ENCODE measurements at places on chromosomes 16 and 17.

- no peak for DNase-seq
Observed at GRCh38 chr17:56142325-56142724, 10.9 kb upstream of the ANKFN1 start.

DNA sequence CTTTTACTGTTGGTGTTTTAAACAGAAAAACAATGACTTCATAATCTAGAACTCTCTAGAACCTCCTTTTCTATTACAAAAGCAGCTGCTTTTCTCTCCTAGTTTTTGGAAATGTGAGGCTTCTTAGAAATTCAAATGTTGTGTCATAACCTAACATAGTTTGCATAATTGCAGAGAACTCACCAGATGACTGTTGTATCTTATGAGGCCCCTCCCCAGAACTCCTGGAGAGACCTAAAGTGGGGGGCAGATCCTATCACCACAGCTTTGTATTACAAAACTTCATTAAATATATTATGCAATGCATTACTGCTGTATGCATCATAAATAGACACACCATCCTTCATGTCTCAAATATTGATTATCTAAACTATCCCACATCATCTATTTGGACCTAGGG, 538.7 kb upstream of the HSBP1 start:
- no peak for DNase-seq

DNA sequence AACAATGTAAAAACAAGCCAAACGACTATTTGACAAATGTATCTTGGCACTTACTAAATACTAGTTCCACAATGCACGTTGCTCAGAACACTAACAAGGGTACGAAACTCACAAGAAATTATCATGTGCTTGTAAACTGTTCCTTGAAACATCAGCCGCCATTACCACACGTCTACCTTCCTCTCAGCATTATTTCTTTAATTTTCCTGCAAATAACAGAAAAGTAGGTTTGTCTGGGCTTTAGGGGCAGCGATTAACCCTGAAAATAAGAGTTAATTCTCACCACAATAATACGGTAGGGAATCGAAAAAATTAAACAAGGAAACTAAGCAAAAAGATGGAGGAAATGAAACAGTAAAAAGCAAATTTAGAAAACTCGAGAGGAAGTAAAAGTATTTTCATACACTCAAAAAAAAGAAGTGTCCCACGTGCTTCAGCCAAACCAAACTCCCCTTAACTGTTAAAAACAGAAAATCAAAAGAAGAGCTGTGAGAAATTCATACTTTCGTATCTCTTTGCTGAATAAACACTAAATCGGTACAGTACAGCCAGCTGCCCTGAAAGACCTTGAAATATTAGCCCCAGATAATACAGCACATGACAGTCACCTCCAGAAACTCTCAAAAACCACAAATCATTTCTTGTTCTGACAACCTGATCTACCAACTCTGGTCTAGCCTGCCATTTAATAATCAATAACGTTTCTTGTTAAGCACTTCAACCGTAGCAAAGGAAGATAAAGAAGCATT, 1.2 kb downstream of the ARHGAP17 start:
- DNase-seq: no peak

DNA sequence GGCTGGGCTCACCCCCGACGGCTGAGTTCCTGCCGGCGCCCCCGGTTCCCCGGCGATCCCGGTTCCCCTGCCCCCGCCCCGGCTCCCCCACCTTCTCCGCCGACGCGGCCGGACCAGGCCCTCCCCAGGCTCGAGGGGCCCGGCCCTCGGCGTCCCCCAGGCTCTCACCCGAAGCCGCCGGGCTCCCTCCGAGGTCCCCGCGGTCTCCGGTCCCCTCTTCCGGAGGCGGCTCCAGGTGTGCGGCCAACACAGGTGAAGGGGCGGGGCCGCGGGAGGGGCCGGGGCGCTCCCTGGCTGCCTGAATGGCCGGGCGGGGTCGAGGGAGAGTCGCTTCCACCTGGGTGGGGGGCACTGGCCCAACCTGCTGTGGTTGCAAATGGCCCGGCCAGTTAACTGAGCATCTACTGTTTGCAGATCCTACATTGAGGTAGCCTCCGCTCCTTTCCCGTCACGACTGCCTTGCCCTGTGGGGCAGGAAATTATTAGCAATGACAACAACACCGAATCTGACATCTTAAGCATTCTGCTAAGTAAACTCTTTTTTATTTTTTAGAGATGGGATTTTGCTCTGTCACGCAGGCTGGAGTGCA, at the start of gene BICDL2:
Gene BICDL2, minus strand, starts transcription at position 219 of the 590 bp plus-strand sequence. CDS start 1,448 bp downstream, outside the sequence.
- no peak for DNase-seq

GRCh38 chr16:55473587-55473986, 5.4 kb upstream of the MMP2 start:
- no peak for DNase-seq

DNA sequence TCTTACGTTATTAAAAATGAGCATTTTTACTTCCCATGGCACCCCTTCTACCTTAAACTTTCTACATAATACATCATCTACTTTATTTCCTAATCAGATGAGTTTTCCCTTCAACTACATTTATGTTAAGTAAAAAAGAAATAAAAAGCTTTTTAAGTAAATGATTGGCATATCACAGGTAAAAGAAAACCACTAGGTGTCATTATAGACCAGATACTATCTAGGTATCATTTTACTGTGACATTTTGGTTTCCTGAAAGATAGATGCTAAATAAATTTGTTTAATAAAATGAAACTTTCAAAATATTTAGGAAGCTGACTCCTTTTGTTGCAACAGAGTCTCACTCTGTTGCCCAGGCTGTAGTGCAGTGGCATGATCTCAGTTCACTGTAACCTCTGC, 3.8 kb upstream of the CMTM1 start:
- DNase-seq: no peak

DNA sequence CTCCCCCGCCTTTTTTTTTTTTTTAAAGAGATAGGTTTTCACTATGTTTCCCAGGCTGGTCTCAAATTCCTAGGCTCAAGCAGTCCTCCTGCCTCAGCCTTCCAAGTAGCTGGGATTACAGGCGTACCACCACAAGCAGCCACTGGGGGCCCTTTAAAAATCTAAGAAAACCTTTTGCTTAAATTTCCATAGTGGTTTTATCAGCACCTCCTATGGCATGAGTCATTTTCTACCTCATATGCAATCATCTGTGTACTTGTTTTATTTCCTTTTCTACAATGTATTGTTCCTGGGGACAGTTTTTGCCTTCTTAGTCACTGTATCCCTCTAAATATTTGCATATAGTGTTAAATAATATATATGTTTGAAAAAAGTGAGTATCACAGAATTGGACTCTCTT, 29.2 kb downstream of the GNA13 start:
- no peak for DNase-seq

GRCh38 chr17:17560167-17560566, 31.3 kb downstream of the PEMT start:
- DNase-seq: no peak

DNA sequence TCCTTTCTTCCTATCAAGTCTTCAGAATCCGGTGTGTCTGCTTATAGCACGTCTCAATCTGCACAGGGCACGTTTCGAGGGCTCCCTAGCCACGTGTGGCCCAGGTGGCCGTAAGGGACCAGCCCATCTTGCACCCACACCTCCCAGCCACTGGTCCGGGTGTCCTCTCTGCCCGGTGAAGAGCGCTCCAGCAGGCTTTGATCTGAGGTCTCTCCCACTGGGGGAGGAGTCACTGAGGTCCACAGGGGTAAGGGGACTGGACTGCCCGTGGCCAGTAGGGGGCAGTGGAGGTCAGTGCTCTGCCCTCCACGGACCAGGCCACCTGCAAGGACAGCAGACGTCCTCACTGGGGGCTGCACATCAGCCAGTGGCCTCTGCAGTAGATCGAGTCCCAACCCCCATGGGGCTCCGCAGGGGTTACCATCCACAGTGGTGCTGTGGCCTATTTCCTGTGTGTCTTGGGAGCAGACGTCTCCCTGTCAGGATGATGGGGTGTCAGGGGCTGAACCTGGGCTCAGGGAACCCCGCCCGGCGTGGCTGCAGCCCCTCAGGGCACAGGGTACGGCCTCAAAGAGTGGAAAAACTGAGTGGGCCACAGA, 204.1 kb upstream of the CIBAR2 start:
- no peak for DNase-seq

- no peak for DNase-seq
Observed at GRCh38 chr17:69173118-69173517, 31.4 kb upstream of the ABCA6 start.

GRCh38 chr17:48577946-48578615, at the start of gene HOXB4:
TSS of gene HOXB4 (minus strand) at chr17:48578350. CDS start at chr17:48578319, 31 bp downstream.
- peak; percentile 71 for DNase-seq

DNA sequence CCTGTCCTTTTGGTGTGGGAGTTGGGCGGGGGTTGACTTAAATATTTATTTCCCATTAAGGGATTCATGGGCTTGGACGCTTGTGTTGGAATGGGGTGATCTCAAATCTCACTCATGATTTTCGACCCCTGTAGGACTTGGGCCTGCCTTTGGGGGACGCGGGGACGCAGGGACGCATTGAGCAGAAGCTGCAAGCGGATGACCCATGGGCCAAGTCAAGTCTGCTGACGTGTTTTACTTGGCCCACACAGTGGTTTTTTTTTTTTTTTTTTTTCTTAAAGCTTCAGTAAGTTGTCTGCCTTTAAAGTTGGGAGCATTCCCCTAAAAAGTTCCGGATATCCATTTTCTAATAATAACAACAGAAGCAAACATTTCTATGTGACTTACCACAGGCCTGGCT, 28.9 kb downstream of the CMIP start:
- no peak for DNase-seq

DNA sequence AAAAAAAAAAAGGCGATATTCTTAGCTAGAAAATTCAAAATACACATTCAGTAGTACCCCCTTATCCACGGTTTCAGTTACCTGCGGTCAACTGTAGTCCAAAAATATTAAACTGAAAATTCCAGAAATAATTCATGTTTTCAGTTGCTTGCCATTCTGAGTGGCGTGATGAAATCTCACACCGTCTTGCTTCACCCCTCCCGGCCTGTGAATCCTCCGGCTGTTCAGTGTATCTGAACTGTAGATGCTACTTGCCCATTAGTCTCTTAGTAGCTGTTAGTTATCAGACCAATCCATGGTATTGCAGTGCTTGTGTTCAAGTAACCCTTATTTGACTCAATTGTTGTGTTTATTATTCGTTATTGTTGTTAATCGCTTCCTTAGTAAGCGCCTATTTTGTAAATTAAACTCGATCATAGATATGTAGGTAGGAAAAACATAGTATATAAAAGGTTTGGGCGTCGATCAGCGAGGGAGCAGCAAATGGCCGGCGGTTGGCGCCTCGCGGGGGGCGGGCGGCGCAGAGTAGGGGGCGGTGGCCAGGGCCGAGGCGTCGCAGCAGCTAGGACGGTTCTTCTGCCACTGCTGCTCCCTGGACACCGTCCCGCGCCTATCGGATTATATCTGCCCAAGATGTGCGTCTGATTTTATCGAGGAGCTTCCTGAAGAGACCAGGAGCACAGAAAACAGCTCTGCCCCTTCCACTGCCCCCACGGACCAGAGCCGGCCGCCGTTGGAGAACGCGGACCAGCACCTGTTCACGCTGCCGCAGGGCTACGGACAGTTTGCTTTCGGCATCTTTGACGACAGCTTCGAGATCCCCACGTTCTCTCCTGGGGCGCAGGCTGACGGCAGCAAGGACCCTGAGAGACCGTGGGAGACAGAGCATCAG, 39.8 kb upstream of the AKAP1 start:
- no peak for DNase-seq

DNA sequence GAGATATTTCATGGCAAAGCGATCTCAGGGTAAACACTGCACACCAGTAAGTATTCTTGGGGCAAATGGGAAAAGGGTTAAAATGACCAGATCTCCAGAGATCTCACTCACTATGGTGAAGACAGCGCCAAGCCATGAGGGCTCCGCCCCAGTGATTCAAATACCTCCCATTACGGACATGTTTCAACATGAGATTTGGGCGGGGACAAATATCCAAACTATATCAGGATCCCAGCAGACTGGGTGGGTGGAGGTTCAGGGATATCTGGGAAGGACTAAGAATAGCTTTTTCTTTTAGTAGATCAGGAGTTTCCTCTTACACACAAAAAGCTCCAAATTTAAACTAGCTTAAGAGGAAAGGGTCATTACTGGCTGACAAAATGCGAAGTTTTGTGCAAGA, 181.7 kb downstream of the WWOX start:
- DNase-seq: no peak

- DNase-seq: no peak
Observed at GRCh38 chr16:652454-653305, 3.5 kb downstream of the WDR90 start.

GRCh38 chr17:30278032-30278431, 13.7 kb downstream of the BLMH start:
- peak; percentile 32 for DNase-seq

DNA sequence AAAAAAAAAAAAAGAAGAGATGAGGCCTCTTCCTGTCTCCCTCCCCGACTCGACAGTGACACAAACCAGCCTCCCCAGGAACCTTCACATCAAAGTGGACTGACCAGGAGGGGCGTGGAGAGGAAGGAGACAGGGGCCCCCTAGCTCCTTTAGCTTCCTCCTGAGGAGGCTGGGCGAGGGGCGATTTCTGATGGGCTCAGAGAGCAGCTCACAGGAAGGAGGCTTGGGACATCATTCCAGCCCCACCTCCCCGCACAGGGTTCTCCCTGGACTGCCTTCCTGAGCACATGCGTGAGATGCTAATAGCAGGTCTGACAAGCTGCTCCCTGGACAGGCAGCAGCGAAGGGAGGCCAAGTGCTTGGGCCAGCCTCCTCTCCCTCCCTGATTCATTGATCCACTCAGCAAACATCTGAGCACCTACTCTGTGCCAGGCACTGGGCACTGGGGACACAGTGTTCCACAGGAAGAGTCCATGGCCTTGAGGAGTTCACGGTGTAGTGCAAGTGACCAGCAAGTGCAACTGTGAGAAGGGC, 14.4 kb upstream of the DOK4 start:
- DNase-seq: no peak

- DNase-seq: no peak
Observed at GRCh38 chr16:57265850-57266530, 18.5 kb downstream of the PLLP start.

- DNase-seq: no peak
Observed at GRCh38 chr16:70254965-70255286, 3.2 kb upstream of the EXOSC6 start.

All from skin of body (tissue), 3 donors.